Hair follicular keratinocyte (primary cell): ENCODE measurements at places on chromosomes 4 and X. TPM values are rescaled to one million over a fixed set of nuclear protein-coding genes. Genes with fewer than 3 reads are reported as not detected.

The MAGEC2 gene
- total RNA-seq, result not detected in 2 replicates

The PDE6B gene
- total RNA-seq, result 0.11 and 3.3 TPM in 2 replicates

The MAOA gene
- 18.8 and 40.1 TPM in 2 replicates for total RNA-seq

The PNMA6F gene
- total RNA-seq, result not detected in 2 replicates

The TRIM2 gene
- 5.0 and 6.5 TPM in 2 replicates for total RNA-seq

The LAS1L gene
- 23.3 and 44.8 TPM in 2 replicates for total RNA-seq

The HSFX4 gene
- total RNA-seq, result not detected in 2 replicates

The LRAT gene
- 2.4 and 3.7 TPM in 2 replicates for total RNA-seq

The FAM241A gene
- total RNA-seq, result 3.2 and 5.1 TPM in 2 replicates

The SLC7A11 gene
- 22.8 and 30.2 TPM in 2 replicates for total RNA-seq

The NPY5R gene
- not detected in 2 replicates for total RNA-seq

The DCAF12L1 gene
- not detected in 2 replicates for total RNA-seq

The EGF gene
- 1.5 and 1.8 TPM in 2 replicates for total RNA-seq

The RASL11B gene
- 1.6 and 3.1 TPM in 2 replicates for total RNA-seq

The KLF8 gene
- total RNA-seq, result 4.4 and 4.8 TPM in 2 replicates

The GC gene
- not detected in 2 replicates for total RNA-seq

The STARD8 gene
- total RNA-seq, result 0.16 and 0.34 TPM in 2 replicates

The RHOH gene
- not detected in 2 replicates for total RNA-seq

The SMPX gene
- not detected in 2 replicates for total RNA-seq

The CAMK2D gene
- total RNA-seq, result 14.7 and 19.4 TPM in 2 replicates
